Activated CD4-positive, alpha-beta T cell treated with anti-CD3 and anti-CD28 coated beads for 36 hours (primary cell): ENCODE measurements at places on chromosomes 12 and 14. TPM values are rescaled to one million over a fixed set of nuclear protein-coding genes. Genes with fewer than 3 reads are reported as not detected.

The TMEM63C gene
- total RNA-seq = 1.1 TPM

The DIO2 gene
- not detected for total RNA-seq

The IKZF4 gene
- total RNA-seq = 16.3 TPM

The TAS2R46 gene
- total RNA-seq = 0.46 TPM

The INHBC gene
- not detected for total RNA-seq

The TCL1B gene
- total RNA-seq = not detected

The CEP170B gene
- total RNA-seq = 4.0 TPM

The NR1H4 gene
- total RNA-seq = not detected

The DAD1 gene
- 302 TPM for total RNA-seq

The TPPP2 gene
- not detected for total RNA-seq

The KRT74 gene
- total RNA-seq = not detected

The RPL6 gene
- 2,202 TPM for total RNA-seq

The ITPR2 gene
- 28.6 TPM for total RNA-seq

The TMED10 gene
- total RNA-seq = 253 TPM

The EPS8 gene
- 2.0 TPM for total RNA-seq

The PTPN21 gene
- total RNA-seq = 0.16 TPM
